ENCODE measurements at places on chromosomes 3 and 15.

- peak; percentile 27 for ATAC-seq
These were observed 76.7 kb downstream of the ST6GAL1 start for GRCh38 chr3:187006864-187007630.

DNA sequence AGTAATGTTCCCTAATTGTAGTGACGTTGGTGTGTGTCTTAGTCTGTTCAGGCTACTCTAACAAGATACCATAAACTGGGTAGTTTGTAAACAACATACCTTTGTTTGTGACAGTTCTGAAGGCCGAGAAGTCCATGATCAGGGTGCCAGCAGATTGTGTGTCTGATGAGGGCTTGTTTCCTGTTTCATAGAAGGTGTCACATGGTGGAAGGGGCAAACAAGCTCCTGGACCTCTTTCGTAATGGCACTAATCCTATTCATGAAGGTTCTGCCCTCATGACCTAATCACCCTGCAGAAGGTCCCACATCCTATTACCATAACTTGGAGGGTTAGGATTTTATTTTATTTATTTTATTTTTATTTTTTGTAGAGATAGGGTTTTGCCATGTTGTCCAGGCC, 11.1 kb downstream of the ATXN7 start:
- no peak for ATAC-seq

DNA sequence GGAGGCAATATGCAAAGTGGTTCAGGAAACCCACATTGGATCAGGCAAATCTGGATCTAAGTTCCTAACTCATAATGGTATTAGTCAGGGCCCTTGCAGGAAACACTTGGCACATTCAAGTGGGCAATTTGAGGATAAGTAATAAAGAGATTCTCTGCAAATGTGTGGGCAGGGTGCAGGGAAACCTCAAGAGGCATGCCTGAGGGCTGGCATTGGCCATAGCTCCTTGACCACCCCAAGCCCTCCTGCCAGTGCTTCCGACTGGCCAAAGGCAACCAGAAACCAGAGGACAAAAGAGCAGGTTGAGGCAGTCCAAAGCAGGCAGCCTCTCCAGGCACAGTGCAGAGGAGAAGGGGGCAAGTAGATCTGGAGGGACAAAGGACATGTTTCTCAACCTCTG, 130.8 kb upstream of the SNTN start:
- ATAC-seq = no peak

- ATAC-seq = no peak
These were observed 129.6 kb downstream of the FMN1 start for GRCh38 chr15:33064878-33065277.

DNA sequence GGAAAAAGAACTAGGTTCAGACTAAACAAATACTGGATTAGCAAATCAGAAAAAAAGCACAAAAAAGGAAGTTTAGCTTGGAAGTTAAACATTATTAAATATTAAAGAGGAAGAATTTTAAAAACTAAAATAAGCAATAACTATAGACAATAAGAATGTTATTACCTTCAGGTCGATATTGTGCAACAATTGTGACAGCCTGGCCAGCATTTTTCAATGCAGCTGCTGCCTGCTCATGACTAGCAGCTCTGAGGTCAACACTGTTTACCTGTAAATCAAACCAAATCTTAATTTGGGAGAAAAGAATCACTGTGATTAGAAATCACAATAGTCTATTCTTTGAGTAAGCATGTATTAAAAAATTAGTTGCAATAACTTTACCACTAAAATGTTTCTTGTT, 75.1 kb upstream of the MELTF start:
- no peak for ATAC-seq

DNA sequence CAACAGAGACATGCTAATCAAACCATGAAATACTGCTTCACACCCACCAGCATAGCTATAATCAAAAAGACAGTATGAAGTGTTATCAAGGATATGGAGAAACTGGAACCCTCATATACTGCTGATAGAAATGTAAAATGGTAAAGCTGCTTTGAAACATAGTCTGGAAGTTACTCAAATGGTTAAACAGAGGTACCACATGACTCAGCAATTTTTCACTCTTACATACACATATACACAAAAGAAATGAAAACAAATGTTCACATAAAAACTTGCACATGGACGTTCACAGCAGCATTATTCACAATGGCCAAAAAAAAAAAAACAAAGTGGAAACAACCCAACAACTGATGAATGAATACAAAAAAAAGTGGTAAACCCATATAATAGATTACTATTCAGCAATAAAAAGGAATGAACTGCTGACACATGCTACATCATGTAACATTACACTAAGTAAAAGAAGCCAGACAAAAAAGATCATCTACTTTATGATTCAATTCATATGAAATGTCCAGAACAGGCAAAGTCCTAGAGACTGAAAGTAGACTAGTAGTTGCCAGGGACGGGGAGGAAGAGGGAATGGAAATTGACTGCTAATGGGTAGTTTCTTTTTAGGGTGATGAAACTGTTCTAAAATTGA, 23.2 kb downstream of the ZNF148 start:
- ATAC-seq = peak; percentile 81

DNA sequence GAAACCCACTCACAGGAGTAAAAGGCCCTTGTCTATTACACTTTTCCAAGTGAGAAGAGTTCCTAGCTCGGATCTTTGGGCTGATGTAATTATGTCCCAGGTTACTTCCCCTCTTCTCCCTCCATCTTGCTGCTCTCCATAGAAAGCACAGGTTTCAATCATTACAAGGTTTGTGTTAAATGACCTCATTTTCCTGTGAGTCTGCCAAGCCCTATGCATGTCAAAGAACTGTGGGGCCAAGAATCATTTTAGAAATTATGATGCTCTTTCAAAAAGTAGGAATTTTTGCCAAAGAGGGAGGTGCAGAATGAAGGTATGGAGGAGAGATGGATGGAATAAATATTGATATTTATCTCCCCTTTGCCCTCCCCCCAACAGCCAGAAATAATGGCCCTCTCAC, 129.3 kb upstream of the TPM1 start:
- ATAC-seq = no peak

Measured in activated CD4-positive, CD25-positive, alpha-beta regulatory T cell treated with anti-CD3 and anti-CD28 coated beads, Interleukin-2, amount 50 U/mL, for 24 hours (primary cell).